ENCODE measurements at places on chromosomes 11 and 22.

GRCh38 chr11:70079691-70080090 lies 1.6 kb downstream of the ANO1 start:
- DNase-seq: no peak

DNA sequence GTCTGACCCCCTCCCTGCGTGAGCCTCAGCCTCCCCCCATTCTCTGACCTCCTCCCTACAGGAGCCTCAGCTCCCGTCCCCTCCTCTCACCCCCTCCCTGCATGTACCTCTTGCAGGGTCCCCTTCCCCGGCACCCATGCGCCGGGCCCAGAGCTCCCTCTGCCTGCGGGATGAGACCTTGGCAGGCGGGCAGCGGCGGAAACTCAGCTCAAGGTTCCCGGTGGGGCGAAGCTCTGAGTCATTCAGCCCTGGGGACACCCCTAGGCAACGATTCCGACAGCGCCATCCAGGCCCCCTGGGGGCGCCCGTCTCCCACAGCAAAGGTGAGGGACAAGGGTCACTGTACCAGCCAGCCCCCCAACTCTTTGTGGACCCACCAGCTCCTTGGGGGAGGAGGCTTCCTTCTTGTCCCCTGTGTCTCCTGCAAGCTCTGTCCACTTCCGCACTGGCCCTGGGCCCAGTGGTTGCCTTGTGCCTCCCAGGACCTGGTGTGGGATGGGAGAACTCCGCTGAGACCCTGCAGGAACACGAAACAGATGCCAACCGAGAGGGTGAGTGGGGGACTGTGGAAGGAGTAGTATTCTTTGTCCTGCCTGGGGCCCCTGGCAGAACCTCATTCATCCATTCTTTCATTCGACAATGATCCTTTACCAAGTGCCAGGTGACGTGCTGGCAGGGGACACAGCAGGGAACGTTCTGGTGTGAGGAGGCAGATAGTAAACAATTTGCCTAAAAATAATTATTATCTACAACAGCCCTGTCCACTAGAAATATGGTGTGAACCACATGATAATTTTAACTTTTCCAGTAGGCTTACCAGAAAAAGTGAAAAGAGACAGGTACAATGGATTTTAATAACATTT lies 3.7 kb upstream of the RPS6KA4 start:
- no peak for DNase-seq

DNA sequence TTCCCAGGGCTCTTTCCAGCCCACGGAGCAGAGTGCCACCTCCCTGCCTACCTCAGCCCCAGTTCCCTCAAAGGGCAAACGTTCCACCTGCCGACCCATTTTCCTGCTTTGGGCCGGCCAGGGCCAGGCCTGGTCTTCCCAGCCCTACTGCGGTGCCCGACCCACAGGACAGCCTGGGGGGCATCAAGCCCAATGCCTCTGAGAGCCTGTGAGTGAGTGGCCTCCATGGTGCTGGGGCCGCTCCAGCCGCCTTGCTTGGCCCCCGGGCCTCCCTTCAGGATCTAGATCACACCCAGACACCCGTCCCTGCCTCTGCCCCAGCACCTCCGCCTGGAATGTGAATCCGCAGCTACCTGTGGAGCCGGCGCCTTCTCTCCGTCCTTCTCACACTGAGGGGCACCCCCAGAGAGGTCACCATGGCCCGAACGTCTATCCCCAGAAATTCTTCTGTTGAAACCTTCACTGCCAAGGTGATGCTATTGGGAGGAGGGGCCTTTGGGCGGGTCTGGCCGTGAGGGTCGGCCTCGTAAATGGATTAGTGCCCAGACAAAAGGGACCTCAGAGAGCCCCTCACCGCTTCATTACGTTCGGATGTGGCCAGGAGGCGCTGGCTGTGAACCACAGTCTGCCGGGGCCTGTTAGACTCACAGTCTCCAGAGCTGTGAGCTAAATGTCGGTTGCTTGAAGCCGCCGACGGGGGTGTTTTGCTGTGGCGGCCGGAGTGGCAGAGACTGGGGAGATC lies 36.2 kb upstream of the BRSK2 start:
- no peak for DNase-seq

GRCh38 chr11:64086258-64087123 lies 50.8 kb downstream of the FLRT1 start:
- DNase-seq: no peak

DNA sequence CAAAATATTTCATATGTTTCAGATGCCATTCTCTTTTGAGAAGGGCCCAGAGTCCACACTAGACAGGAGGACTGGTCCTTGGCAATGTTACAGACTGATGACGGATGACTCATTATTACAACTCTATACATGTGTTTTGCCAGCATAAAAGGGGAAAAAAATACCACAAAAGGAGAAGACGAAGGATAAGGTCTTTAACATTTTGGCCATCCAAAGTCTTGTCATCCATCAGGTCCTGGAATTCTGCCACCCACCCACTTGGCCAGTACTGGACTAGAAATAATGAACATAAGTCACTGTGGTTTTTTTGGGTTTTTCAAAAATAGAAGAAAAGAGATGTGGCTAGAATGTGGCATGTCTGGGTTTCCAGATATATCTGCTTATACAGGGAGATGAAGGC lies 57.7 kb upstream of the BDNF start:
- no peak for DNase-seq

GRCh38 chr11:14234446-14234845 lies 124.5 kb downstream of the RRAS2 start:
- DNase-seq: no peak

GRCh38 chr11:6273188-6273587 lies 13.6 kb downstream of the CCKBR start:
- no peak for DNase-seq

GRCh38 chr11:529728-530411 lies 5.5 kb downstream of the HRAS start:
- DNase-seq: no peak

DNA sequence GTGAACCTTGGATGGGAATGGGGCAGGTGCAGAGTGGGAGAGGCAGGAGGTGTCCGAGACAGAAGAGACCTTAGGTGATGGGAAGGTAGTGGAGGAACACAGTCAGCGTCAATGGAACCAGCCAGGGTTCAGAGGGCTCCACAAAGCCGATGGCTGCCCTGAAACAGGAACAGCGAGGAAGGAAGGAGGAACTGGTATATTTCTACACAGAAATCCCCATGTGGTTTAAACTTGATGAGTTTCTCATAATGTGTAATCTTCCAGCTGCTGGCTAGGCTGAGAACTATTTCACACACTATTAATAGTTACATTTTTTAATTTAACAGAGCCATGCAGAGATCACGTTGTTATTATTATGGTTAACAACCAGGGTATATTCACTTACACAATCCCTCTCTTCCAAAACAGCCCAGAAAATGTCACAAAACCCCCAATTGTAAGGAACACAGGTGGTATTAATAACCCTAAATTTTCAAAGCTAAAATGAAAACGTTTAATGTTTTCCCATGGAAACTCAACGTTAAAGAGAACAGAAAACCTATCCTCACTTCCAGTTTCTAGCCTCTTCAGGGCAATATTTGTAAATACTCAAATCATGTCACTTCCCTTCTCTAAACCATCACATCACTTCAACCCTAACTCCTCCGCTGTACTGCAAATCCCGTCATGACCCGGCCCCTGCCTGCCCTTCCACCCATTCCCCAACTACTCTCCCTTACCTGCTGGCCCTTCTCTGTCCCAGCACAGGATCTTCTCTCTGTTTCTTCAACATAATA lies 74.5 kb upstream of the ARFGAP3 start:
- no peak for DNase-seq

- DNase-seq: no peak
Observed at GRCh38 chr11:6022956-6023355, 7.6 kb downstream of the OR56A1 start.

DNA sequence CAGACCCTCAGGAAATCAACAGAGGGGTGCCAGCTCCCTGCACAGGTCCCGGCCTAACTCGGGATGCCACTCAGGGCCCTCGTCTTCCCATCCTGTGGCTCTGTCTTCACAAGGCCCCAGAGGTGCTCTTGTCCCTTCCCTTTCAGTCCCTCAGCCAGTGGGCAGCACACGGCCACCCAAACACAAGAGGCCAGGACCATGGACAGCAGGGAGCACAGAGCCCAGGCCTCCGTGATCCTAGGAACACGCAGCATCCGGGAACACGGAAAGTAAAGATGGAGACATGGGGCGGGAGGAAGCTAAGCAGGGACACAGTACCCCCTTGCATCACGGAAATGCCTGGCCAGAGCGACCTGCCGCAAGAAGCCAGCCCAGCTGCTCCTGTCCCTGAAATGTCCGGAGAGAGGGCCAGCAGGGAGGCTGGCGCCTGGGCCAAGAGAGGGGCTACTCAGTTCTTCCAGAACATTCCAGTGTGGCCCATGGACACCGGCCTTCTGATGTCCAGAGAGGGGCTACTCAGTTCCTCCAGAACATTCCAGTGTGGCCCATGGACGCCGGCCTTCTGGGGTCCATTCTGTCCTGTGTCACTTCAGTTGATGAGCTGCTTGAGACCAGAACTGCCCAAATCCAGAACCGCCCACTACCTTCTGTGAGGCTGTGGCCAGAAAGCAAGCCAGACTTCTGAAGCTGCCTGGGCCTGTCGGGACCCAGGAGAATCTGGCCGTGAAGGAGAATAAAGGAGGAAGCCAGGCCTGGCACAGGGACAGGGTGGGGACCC lies 274.0 kb downstream of the BRD1 start:
- DNase-seq: no peak

GRCh38 chr22:39381009-39381755 lies 18.4 kb upstream of the TAB1 start:
- no peak for DNase-seq

DNA sequence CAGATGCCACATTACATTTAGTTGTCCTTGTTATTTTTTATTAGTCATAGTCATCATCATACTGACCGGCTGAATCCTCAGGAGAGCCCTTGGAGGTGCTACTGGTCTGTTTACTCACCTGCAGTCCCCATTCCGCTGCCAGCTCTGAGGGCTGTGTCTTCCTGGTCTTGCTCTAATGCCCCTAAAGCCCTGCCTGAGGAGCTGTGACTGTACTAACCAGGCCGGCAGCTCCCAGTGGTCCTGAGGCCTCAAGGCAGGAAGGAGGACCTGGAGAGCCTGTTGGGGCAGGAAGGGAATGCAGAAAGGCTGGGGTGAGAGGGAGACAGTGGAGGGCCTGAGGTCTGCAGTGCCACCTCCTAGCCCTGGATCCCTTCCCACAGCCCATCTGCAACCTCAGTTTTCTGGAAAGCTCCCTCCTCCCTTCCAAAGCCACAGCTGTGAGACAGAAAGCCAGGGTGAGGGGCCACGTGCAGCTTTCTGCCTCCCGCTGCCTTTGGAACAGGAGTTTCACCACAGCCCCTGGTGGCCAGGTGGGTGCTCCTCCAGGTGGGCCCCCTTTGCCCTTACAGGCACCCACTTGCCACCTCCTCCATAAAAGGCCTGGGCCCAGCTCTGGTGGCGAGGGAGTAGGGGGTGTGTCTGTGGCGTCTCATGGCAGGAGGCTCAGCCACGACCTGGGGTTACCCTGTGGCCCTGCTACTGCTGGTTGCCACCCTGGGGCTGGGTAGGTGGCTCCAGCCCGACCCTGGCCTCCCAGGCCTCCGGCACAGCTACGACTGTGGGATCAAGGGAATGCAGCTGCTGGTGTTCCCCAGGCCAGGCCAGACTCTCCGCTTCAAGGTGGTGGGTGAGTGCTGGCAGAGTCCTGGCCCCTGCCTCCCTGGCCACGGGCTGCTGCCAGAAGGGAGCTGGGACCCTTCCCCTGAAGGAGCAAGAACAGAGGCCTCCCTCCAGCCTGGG lies at the start of gene ZP1:
ZP1 (plus strand) TSS at position 632 of the 960 bp plus-strand sequence; CDS start at position 652, 20 bp downstream.
- no peak for DNase-seq

GRCh38 chr11:22832315-22833015 lies 2.9 kb upstream of the SVIP start:
- no peak for DNase-seq

GRCh38 chr11:17544181-17544622 lies at the start of gene USH1C:
USH1C (minus strand) TSS chr11:17544416; CDS start chr11:17544307, 109 bp downstream.
- DNase-seq: no peak

- DNase-seq: no peak
Observed at GRCh38 chr11:34273099-34273498, 84.7 kb downstream of the ABTB2 start.

- DNase-seq: no peak
Observed at GRCh38 chr11:125532668-125533067, 36.6 kb upstream of the FEZ1 start.

DNA sequence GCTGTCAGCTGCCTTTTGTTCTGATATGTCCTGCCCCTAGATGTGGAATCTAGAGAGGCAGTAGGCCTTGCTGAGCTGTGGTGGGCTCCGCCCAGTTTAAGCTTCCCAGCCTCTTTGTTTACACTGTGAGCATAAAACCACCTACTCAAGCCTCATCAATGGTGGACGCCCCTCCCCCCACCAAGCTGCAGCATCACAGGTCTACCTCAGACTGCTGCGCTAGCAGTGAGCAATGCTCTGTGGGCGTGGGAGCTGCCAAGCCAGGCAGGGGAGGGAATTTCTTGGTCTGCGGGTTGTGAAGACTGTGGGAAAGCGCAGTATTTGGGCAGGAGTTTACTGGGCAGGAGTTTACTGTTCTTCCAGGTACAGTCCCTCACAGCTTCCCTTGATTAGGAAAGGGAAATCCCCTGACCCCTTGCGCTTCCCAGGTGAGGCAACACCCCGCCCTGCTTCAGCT lies 98.5 kb downstream of the SMCO4 start:
- no peak for DNase-seq

Data from mesothelial cell of epicardium (in vitro differentiated cells).